KBM-7 (cell line): ENCODE measurements at places on chromosomes 16 and 17.
A peak's percentile ranks its signal among the peaks of the same experiment; 100 is the strongest.

DNA sequence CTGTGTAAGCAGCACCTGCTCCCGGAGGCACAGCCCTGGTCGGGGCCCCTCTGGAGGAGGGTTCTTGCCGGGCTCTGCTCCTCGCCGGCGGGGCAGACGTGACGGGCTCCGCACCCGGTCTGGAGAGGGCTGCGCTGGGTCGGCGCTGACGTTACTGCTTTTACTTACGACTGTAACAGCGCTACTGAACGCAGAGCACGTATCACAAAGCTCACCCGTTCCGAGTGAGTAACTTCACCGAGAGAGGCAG lies 1.3 kb upstream of the RAB40C start:
- DNase-seq = no peak

GRCh38 chr17:75848523-75849278 lies 4.5 kb upstream of the UNC13D start:
- DNase-seq = peak; percentile 83

DNA sequence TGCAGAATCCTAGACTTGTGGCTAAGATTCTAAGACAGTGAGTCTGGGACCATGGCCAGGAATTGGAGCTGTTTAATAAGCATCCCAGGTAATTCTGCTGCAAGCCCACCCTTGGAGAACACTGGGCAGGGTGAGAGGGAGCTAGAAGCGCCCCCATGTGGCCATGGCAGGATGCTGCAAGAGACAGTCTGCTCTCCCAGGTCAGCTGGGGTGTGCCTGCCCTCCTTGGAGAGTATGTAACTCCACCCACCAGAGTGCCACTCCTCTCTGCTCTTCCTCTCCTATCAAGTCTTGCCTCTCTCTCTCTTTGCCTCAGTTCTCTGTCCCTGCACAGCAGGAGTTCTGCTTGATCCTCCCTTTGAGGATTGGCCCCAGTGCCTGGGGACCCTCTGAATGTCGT lies 14.9 kb downstream of the RCVRN start:
- DNase-seq = peak; percentile 61

GRCh38 chr16:72092832-72093447 lies 480 bp downstream of the TXNL4B start:
- peak; percentile 51 for DNase-seq

GRCh38 chr17:81888988-81889595 lies 2.3 kb downstream of the ALYREF start:
- DNase-seq = no peak

DNA sequence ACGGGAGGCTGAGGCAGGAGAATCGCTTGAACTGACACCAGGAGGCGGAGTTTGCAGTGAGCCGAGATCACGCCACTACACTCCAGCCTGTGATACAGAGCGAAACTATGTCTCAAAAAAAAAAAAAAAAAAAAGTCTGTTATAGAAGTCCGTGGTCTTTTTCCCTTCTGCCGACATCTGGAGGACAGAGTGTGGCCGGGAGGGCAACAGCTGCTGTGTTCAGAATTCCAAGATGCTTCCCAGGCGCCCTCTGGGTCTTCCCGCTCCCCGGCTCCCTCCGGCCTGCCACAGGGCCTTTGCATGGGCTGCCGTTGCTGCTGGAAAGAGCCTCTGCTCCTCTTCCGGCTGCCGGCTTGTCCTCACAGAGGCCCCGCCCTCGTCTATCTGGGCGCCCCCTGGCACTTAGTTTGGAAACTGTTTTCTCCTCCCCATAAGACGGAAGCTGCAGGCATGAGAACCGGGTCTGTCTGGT lies 2.4 kb upstream of the CACNA1H start:
- DNase-seq = peak; percentile 82

- DNase-seq = peak; percentile 46
Observed at GRCh38 chr16:89827383-89828198, 684 bp upstream of the SPIRE2 start.
